Hepatocyte (in vitro differentiated cells): ENCODE measurements at places on chromosomes 1 and 21. TPM values are rescaled to one million over a fixed set of nuclear protein-coding genes. Genes with fewer than 3 reads are reported as not detected.

The CA6 gene
- total RNA-seq: not detected in 2 replicates

The PRDM2 gene
- total RNA-seq: 17.4 and 18.6 TPM in 2 replicates

The OLIG1 gene
- total RNA-seq: not detected in 2 replicates

The CFHR5 gene
- 0.56 and 0.77 TPM in 2 replicates for total RNA-seq

The TMEM200B gene
- total RNA-seq: 8.2 and 10.7 TPM in 2 replicates

The TRIM46 gene
- 1.1 and 1.2 TPM in 2 replicates for total RNA-seq

The KRTAP13-2 gene
- total RNA-seq: not detected in 2 replicates

The LCE3D gene
- not detected in 2 replicates for total RNA-seq

The SLC1A7 gene
- not detected in 2 replicates for total RNA-seq

The KRTAP20-3 gene
- total RNA-seq: not detected in 2 replicates

The ANGPTL3 gene
- total RNA-seq: 81.8 and 88.6 TPM in 2 replicates

The F13B gene
- 11.3 and 12.3 TPM in 2 replicates for total RNA-seq

The ICOSLG gene
- total RNA-seq: 0.48 and 2.4 TPM in 2 replicates

The BMP8B gene
- 5.5 and 7.6 TPM in 2 replicates for total RNA-seq
